ENCODE measurements at places on chromosomes 11 and 22.

GRCh38 chr22:17607891-17608521 lies 20.5 kb downstream of the ATP6V1E1 start:
- no peak for DNase-seq

DNA sequence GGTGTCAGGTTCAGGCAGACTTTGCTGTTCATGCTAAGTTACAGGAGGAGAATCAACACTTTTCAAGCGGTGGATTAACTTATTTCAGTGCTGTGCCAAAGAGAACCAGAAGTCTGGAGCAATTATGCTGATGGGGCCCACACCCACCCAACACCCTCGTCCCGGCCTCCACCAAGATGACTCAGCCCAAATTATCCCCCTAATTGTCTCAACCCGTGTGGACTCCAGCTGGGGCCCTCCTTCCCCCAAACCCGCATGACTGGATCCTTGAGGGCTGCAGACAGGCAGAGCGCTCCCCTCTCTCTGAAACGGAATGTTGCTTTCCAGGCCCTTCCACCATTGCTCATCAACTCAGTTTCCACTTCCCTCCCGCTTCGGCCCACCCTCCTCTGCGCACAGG lies 34.6 kb upstream of the MN1 start:
- no peak for DNase-seq

- DNase-seq, result no peak
These were observed 31.6 kb upstream of the MYH9 start for GRCh38 chr22:36419177-36419911.

DNA sequence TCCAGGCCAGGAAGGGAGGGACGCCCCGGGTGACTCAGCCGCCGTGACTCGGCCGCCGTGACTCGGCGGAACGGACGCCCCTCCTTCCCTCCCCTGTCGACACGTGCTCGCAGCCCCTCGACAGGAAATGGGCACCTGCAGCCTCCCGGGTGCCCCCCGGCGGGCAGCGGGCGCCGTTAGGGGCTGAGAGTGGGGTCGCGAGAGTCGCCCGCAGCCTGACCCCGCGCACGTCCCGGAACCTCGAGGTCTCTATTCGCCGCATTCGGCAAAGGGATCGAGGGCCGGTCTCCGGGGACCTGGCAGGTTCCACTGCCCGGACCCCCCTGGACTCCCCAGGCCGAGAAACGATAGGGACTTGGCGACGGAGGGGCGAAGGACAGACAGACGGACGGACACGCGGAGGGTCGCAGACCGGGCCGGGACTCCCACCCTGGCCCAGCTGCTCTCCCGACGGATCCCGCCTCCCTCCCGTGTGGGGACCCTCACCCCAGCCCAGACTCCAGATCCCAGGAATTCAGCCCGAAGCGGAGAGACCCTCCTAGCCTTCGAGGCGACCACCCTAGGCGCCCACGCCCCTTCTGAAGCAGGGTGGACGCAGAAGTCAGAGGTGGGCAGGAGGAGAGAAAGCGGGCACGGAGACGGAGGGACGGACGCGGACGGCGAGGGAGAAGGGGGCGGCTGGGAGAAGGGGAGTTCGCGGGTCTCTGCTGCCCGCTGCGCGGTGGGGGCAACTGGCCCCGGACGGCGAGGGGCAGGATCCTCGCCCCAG lies 648 bp downstream of the FOSL1 start:
- DNase-seq, result no peak

GRCh38 chr11:100008417-100008816 lies 678.7 kb upstream of the ARHGAP42 start:
- DNase-seq, result no peak

GRCh38 chr11:8333811-8334401 lies 70.2 kb upstream of the LMO1 start:
- DNase-seq, result no peak

DNA sequence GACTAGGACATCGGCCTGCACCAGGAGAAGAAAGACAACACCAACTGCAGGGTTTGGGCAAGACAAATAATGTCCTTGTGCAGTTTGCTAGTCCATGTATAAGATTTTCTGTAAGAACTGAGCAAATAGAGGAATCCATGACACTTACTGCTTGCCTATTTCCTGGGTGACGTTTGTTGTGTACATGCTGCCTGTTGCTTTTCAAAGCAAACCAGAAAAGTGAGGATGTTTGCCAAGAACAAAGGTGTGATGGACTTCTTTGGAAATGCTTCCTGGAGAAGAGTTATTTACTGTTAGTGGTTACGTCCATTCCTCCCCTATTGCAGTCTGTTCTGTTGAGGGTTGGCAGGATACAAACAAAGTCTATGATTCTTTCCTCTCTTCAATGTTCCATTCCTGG lies 126.5 kb downstream of the CASP12 start:
- DNase-seq, result no peak

DNA sequence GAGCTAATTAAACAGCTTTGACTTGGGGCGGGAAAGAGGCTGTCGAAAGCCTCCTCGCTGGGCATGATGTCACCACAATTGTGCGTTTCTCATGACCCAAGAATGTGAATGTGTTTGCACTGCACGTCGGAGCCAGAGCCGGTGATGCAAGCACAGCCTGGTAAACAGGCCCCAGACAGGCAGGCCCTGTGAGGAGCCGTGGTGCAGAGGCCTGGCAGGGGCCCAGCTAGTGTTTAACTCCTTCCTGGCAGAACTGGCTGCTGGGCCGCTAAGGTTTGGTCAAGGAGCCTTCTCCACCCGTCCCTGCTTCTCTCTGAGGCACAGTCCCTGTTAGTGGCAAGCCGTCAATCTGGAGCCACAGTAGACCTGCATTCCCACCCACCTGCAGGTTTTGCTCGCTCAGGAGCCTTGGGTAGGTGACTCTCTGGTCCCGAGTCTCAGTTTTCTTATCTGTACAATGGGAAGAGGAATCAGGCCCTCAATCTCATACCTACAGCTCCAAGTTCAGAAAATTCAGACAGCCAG lies 25.4 kb upstream of the SMTN start:
- no peak for DNase-seq

DNA sequence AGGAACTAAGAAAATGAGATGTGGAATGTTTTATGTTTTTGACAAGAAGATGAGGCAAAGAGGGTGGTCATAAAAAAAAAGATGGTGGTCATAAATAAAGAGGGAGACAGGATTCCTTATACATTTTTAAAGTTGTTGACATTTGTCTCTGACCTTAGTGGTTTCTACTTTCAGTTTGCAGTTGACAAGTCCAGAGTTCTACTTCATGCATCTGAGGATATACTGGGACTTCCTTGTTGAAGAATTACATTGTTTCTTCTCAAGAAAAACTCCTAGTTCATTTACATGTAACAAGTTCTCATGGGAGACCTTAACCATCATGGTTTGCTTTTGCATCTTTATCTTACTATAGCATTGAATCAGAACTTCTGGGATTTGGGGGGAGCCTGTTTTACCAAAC lies 1.2 kb downstream of the OR6X1 start:
- DNase-seq, result no peak

DNA sequence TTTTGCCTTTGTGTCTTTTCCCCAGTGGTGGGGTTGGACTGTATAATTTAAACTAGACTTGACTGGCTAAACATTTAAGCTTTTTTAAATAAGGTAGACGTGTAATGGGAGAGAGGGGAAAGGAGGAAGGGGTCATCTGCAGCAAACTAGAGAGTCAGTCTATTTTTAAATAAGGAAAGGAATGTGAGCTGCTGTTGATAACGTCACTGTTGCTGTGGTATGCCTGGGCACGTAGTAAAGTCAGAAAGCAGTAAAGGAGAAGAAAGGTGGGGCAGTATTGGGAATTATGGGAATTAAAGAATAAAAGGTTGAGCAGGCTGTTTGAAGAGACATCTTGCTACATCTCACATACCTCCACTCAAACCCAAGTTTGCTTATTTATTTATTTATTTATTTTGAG lies 80.4 kb upstream of the FSHB start:
- DNase-seq, result no peak

GRCh38 chr11:62702246-62702645 lies 5.0 kb downstream of the BSCL2 start:
- DNase-seq, result no peak

- DNase-seq, result no peak
These were observed 363.6 kb downstream of the BRD1 start for GRCh38 chr22:49464037-49464436.

DNA sequence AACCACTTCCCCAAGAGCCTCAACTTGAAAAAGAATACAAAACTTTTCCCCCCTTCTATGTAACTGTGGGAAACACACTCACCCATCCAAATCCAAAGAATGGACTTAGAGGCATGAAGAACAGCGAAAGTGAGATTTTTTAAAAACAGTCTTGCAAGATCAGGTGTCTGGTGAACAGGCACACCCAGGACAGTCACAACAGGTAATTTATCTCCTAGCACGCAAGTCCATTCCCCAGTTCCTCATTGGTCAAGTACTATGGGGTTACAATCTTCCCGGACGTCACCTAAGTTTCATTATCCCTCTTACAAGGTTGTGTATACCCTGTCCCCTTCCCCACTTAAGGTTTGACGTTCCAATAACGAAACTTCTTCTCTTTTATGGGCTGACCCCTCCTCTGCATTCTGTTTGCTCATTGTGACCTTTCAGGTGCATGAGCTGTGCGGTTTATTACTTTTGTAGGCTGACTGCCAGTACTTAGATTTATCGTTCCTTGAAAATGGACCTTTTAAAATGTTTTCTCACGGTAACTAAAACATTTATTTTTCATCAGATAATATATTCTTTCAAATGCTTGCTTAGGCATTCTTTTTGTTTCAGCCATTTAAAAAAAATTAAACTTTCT lies 1401.9 kb downstream of the FAM181B start:
- DNase-seq, result no peak

DNA sequence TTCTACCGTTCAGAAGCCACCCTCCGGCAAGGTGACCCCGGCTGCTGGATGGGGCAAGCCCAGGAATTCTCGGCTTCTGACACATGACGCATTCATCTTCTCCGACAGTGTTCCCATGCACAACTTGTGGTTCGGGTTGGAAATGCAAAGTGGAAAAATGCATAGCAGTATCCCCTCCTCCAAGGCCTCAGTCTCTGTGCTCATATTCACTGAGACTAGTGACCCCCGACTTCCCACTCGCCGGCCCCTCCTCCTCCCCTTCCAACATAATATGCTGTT lies 70.0 kb upstream of the NTM start:
- no peak for DNase-seq

- DNase-seq, result no peak
These were observed 6.8 kb upstream of the MICAL2 start for GRCh38 chr11:12103411-12104225.

- DNase-seq, result no peak
These were observed 67.5 kb downstream of the PACSIN2 start for GRCh38 chr22:42947211-42947990.

DNA sequence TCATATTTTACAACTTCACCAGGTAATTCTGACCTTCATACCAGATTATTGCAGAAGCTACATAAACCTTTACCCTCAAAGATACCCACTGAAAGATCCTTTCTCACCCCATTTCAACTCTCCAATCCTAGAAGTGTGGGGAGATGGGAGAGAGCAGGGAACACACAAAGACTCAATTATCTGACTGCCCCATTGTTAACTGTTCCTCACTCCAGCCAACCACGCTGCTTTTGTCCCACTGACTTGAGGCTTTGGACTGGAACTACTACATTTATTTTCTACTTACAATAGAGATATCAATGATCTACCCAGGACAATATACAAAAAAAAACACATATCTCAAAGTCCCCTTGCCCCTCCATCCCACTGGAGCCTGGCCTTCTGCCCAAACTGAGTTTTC lies 44.7 kb upstream of the SLN start:
- no peak for DNase-seq

- DNase-seq, result no peak
These were observed 101.0 kb downstream of the GGTLC2 start for GRCh38 chr22:22745225-22746060.

DNA sequence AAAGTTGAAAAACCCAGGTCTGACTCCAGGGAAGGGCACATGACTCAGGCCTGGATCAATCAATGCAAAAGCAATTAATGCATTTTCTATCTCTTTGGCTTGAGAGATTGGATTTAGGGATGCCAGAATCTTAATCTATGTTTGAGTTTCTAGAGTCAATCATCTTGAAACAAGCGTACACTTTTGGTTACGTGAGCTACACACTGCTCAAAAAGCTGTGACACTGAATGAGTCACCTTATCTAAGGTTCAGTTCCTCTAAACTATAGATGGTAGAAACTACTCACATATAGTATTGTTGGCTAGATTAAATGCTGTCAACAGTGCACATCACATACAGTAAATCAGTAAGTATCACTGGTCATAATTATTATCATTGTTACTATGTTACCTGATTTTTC lies 24.2 kb downstream of the MRE11 start:
- no peak for DNase-seq

- DNase-seq, result peak; percentile 4
These were observed 16.4 kb upstream of the MMP7 start for GRCh38 chr11:102546923-102547471.

GRCh38 chr22:50674130-50674500 lies 1.5 kb downstream of the SHANK3 start:
- DNase-seq, result no peak

- no peak for DNase-seq
These were observed 20.0 kb upstream of the NUCB2 start for GRCh38 chr11:17256512-17256911.

DNA sequence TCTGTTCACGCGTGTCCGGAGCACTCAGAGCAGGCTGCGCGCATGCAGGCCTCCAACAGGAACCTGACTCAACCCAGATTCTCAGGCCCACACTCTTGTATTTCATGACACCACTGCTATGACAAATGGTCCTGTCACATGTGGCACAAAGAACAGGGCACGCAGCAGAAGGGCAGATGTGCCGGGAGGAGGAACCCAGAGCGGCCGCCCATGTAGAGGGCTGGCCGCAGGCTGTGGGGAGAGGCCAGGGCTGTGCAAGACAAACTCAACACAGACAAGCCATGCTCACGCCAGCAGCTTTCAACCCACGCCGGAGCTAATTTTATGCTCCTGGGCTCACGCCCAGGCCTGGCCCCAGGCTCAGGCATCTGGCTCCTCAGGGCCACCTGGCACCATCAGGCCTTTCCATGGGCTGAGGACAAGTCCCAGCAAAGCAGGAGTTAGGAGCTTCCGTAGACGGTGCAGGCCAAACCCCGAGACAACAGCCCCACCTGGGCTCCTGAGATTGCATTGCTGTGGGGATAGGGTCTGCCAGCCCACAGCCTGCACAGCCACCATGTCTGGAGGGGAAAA lies 40.0 kb downstream of the DUSP8 start:
- no peak for DNase-seq

All from stimulated activated CD8-positive, alpha-beta memory T cell treated with anti-CD3 and anti-CD28 coated beads, Interleukin-4, amount 100 ng/mL, for 1 hour (primary cell).